Astrocyte of the spinal cord (primary cell): ENCODE measurements at places on chromosomes 1 and 21.

GRCh38 chr1:15736038-15736891 lies at the start of gene SLC25A34:
Gene SLC25A34, plus strand, starts transcription at chr1:15736258. Its CDS starts 228 bp downstream, at chr1:15736486.
- DNase-seq, result no peak

GRCh38 chr21:45748593-45748992 lies 105.1 kb downstream of the PCBP3 start:
- no peak for DNase-seq

DNA sequence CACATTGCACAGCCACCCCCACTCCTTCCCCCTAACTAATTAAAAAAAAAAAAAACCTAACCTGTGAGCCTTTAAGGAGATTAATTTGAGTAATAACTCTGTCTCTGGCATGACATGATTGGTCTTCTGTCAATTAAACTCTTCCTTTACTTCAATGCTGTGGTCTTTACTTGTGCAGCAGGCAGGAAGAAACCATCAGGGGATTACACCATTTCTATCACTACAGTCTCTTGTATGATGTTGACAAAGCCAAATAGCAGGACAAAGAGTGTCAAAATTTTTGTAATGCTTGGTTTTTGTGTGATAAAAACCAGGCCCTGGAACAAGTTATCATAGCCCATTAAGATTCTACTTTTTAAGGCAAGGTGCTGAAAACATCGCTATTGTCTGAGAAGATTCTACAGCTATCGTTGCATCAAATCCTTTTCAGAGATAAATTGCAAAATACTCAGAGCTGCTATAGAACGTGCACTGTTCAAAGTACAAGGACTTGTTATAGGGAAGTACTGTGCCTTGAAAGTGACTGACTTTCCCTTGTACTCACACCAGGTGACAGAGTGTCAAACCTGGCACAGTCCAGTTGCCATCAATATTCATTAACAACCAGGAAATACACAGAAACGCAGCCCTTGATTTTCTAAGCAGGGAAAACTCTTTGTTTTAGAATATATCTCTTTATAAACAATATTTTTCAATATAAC lies 37.7 kb downstream of the LHX9 start:
- DNase-seq, result no peak

- DNase-seq, result no peak
Observed at GRCh38 chr21:46202592-46203202, 18.4 kb upstream of the SPATC1L start.

DNA sequence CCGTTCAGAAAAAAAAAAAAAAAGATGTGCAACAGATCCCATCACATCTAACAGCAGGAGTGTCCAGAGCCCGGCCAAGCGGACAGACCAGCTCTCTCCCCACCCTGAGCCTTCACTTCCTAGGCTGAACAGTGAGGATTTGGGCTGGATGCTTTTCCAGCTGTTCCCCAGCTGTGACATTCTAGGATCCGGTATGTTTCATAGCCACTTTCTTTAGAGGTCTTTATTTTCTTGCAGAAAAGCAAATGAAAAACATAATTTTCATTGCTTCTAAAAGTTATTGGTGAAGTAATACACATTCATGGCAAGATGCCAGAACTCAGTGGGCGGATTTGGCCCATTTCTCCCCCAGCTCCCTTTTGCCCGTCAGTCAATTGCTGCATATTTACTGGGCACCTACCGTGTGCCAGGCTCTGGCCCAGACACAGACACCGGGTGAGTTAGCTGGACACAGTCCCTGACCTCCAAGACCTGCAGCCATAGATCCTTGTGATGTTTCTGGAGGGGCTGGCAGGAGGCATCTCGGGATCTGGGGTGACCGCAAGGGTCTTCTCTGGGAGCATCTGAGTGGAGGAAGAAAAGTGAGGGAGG lies 213.7 kb upstream of the VAMP3 start:
- DNase-seq, result no peak

DNA sequence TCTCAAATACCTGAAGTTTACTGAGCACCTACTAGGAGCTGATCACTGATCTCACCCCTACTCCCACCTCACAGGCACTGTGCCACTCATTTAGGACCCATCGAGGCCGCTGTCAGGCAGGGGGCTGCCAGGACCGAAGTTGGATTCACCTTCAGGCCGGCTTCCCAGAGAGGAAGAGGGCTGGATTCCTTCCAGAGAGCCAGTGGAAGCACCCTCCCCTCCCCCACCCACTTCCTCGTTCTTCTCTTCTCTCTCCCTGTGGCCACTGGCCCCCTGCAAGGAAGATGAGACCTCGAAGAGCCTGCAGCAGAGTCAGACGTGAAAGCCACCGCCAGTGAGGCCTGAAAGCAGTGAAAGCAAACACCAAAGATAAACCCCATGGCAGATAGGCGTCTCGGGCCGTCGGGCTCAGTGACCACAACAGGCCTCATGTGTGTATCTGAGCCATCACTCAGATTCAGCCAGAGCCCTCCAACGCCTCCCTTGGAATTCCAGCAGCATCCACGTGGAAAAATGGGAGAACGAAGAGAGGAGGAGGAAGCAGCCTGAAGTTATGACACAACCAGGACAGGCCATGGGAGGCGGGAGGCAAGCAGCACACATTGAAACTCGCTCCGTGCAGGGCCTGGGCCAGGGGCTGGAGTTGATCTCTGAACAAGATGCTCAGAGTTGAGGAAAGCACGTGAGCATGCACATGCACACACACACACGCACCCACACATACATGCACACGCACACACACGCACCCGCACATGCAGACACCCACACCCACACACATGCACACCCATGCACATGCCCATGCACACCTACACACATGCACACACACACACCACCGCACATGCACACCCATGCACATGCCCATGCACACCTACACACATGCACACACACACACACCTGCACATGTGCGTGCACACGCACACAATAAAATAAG lies 6.2 kb upstream of the AGTRAP start:
- DNase-seq, result no peak

DNA sequence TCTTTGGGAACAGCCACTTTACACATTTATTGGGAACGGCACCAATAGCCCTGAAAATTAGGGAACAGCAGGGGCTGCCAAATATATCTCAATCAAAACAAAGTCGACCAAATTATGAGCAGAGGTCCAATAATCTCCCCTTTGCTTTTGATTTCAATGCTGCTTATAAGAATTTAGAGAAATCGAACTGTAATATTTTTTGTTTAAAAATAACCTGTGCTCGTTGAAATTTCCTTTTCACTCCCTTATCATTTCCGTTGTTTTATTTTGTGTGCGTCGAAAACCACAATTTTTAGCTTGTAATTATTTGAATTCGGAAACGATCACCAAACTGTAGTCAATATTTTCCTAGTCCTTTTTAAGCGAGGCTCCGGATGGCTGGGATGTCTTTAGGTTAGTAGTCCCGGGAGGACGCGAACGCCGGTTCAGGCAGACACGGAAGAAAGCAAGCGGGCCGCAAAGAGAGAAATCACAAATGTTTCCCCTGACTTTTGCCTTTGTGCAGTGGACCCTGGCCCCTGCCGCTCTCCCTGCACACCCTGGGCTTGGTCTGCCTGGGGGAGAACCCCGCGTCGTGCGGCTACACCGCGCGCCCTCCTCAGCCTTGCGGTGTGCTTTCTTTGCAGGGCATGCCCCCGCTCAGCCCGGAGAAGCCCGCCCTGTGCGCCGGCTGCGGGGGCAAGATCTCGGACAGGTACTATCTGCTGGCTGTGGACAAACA lies 2.3 kb downstream of the LHX9 start:
- no peak for DNase-seq

GRCh38 chr21:42680429-42680828 lies 27.0 kb downstream of the PDE9A start:
- no peak for DNase-seq

- DNase-seq, result no peak
Observed at GRCh38 chr1:58035523-58035922, 511.0 kb downstream of the OMA1 start.

DNA sequence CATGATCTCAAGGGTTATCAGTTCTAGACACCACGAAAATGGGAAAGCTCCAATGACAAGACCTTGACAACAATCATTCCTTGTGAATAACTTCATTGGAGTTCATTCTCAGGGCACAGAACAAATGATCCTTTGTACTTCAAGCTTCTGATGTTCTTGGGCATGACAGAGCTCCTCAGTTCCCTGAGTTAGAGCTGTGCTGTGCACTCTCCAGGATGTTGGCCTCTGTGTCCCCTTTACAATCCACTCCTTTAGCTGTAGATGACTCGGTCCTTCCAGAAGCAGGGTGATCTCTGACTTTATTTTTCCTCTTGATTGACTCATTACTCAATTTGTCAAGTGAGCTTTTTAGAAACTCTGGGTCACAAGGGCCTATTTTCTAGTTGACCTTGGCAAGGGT lies 3.9 kb upstream of the FAM78B start:
- DNase-seq, result no peak

DNA sequence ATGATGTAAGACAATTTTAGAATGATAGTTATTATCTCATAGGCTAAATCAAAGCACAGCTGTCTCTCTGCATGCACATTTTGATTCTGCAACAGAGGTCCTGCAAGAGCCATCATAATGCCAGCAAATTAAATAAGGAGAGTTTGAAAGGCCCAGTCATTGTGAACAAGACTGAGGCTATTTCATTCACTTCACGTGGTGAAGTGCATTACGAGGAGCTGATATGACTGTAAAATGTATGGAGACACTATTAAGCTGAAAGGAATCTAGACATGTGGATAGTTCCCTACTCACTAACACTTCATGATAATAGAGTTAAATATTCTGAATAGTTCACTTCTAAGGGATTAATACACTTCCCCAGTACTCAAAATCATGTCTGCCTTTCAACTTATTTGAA lies 299.0 kb downstream of the SMYD3 start:
- DNase-seq, result no peak

DNA sequence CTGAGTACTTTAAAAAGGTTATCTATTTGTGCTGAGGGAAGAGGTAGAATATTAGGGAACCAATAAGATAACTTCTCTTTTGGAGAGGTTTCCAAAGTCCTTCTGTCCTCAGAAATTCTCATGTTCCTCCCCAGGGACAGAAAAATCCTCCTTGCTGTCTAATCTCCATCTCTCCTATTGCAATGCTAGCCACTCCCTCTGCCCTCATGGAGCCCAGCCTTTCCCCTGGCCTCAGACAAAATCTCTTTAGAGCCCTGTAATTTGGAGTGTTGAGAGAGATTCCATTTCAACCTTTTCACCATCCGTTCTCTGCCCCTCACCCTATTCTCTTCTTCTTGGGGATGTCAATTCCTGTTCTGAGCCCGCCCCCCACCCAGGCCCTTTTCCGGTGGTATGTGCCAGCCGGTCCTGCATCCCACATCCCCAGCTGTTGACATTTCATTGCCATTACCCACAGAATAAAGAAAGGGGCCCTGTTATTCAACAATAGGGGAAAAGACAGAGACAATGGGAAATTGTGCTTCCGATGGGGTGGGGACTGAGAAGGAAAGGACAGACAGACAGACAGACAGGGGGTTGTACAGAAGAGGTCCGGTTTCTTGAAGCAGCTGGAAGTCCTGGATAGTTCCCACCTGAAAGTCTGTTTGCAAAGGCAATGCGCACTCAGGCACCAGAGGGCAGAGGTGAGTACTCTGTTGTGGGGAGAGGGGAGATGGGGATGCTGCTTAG lies at the start of gene HAPLN2:
Gene HAPLN2, plus strand, starts transcription at position 563 of the 729 bp plus-strand sequence. CDS start 4,076 bp downstream, outside the sequence.
- no peak for DNase-seq

DNA sequence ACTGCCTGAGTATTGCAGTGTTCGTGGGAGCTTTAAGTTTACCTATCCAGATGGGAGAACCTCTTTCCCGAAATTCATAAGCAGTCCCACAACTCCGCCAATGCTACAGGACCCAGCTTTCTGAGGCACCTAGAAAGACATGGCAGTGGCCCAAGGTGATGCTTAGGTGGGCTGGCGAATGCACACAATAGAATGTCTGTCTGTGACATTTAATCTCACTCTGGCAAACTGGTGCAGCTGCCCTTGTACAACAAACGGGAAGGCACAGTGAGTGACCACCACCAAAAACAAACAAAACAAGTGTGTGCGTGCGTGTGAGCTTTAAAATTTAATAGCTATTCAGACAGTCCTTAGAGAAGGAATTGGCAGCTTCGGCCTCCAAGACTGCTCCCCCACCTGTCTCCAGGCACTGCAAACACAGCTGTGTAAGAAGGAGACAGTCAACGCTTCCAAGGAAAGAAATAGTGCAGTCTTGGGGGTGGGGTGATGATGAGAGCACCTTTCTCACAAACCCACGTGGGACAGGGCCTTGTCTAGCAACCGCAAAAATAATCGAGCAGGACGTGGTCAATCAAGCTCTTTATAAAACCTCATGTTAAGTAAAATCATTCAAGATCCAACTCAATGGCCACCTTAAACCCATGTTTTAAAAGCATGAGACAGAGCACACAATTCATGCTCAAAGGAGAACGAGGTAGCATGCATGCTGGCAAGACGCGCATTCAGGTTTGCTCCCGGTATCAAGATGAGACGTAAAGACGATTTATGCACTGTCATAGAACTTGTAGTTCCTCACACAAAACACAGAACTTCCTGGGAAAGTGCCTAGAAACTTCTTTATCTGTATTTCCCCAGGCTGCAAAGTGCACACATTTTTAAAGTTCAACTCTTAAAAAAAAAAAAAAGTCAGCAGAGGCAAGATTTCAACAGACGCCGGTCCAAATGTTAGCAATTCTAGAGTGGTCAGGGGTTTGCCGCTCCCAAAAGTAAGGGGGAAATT lies 84.1 kb downstream of the TM2D1 start:
- DNase-seq, result no peak

GRCh38 chr1:185260611-185261010 lies 56.4 kb downstream of the IVNS1ABP start:
- no peak for DNase-seq

- DNase-seq, result no peak
Observed at GRCh38 chr1:107318932-107319331, 178.1 kb downstream of the NTNG1 start.

DNA sequence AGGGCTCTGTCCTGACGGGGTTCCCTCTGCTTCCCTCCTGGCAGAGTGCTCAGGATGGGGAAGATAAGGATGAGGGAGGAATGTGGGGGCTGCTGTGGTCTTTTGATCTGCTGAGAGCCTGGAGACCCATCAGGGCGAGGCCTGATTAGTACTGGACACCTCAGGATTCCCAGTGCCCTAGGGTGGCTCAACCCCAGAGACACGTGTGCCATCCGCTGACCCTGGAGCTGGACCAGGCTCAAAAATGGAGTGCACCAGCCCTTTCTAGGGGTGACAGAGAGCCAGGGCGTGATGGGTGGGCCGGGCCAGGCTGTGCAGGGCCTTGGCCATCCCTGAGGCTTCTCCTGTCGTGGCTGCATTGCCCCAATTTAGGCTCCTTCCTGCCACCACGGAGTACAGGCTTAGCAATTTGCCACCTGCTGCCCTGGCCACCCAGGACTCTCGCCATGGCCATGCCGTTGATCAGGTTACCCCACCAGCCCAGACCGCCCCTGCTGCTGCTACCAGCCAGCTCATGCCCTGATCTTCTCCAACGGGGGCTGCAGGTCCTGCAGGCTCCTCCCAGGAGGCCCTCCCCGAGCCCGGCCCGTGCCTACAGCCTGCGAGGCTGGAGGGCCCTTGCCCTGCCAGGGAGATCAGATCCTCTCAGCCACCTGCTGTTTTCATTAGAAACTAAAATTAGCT lies 9.5 kb downstream of the WNT4 start:
- no peak for DNase-seq

GRCh38 chr21:33021667-33022066 lies 4.1 kb upstream of the OLIG2 start:
- DNase-seq, result no peak

- DNase-seq, result no peak
Observed at GRCh38 chr1:61782771-61783170, 40.5 kb downstream of the PATJ start.

- DNase-seq, result no peak
Observed at GRCh38 chr1:154856049-154856448, 14.0 kb downstream of the KCNN3 start.
